ENCODE measurements at places on chromosomes 7 and 10.

- DNase-seq = no peak
These were observed 203.9 kb upstream of the PCLO start for GRCh38 chr7:83366629-83367028.

GRCh38 chr10:70066190-70066589, 13.5 kb downstream of the MACROH2A2 start:
- no peak for DNase-seq

DNA sequence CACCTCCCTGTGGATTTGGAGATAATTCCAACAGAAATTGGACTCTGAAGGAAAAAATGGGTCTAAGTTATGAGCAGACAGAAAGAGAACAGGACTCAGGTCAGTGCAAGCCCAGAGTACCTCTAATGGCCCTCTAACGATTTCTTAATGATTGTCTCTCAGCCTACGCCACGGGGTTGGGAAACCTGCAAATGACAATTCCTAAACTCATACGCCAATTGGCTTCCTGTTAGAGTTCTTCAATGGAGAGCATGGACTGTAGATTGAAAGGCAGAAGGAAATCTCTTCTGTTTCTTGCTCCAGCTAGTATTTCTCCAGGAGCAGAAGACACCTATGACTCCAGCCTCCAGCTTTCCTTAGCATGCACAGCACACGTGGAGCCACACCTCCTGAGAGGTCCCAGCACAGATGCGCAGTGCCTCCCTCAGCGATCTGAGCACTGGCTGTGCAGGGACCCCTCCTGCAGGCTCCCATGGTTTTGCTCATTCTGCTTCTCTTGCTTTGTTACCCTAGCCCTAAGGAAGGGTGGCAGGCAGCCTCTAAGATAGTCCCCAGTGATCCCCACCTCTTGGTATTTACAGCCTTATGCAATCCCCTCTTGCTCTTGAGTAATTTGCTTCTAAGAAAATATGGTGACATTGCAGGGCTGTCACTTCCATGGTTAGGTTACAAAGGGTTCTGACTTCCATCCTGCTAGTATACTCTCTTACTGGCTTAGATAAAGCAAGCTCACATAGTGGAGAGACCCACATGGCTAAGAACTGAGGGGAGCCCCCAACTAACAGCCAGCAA, 30.1 kb downstream of the DENND11 start:
- DNase-seq = no peak

- DNase-seq = no peak
These were observed 3.8 kb upstream of the PALD1 start for GRCh38 chr10:70474780-70475179.

DNA sequence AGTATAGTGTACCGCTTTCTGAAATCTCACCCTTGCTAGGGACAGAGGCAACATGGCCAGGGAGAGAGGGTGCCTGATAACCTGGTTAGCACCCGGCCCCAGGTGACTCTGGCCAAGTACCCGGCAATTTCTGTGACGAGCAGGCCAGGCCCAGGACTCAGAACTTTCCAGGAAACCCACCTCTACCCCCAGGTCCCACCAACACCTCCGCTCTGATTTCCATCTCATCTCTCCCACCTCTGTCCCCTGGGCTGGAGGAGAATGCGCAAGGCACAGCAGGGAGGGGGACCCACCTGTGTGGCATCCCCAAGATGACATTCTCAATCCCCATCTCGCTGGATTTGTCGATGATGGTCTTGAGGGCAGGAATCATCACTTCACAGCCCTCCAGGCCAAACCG, 11.6 kb downstream of the OGDHL start:
- no peak for DNase-seq

- no peak for DNase-seq
These were observed 12.2 kb downstream of the ADAM8 start for GRCh38 chr10:133264461-133264860.

- no peak for DNase-seq
These were observed 37.2 kb downstream of the LRMDA start for GRCh38 chr10:75468612-75469005.

DNA sequence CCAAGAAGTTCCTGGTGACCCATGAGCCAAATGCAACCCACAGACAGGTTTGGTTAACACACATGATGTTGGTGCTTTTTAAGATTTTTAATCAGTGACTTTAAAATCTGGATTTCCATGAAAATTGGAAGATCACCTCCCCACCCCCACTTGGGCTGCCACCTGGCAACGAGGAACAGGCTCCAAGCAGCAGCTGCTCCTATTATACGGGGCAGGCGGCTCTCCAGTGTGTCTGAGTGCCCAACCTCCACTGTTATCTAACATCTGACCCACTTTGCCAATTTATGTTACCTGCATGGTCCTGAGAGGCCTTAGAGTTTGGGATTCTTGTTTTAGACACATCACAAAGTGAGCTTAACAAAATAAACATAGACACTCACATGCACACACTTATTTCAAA, 56.4 kb downstream of the SGMS1 start:
- DNase-seq = no peak

DNA sequence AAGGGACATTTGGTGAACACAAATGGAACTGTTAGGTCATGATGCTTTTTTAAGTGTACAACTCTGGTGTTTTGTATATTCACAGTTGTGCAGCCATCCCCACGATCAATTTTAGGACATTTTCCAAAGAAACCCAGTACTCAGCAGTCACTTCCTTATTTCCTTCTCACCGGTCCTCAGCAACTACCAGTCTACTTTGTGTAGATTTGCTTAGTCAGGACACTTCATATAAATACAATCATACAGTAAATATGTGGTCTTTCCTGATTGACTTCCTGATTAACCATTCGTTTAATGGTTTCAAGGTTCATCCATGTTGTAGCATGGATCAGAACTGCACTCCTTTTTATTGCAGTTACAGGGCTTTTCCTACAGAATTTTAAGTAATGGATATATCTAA, 14.4 kb downstream of the SGPL1 start:
- DNase-seq = peak; percentile 52

DNA sequence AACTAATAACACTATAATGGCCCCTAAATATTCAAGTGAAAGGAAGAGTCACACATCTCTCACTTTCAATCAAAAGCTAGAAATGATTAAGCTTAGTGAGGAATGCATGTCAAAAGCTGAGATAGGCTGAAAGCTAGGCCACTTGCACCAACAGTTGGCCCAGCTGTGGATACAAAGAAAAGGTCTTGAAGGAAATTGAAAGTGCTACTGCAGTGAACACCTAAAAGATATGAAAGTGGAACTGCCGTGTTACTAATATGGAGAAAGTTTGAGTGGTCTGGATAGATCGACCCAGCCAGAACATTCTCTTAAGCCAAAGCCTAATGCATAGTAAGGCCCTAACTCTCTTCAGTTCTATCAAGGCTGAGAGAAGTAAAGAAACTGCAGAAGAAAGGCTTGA, 12.1 kb upstream of the SNX13 start:
- DNase-seq = no peak

- DNase-seq = no peak
These were observed 472.6 kb upstream of the CNTNAP2 start for GRCh38 chr7:145643981-145644380.

DNA sequence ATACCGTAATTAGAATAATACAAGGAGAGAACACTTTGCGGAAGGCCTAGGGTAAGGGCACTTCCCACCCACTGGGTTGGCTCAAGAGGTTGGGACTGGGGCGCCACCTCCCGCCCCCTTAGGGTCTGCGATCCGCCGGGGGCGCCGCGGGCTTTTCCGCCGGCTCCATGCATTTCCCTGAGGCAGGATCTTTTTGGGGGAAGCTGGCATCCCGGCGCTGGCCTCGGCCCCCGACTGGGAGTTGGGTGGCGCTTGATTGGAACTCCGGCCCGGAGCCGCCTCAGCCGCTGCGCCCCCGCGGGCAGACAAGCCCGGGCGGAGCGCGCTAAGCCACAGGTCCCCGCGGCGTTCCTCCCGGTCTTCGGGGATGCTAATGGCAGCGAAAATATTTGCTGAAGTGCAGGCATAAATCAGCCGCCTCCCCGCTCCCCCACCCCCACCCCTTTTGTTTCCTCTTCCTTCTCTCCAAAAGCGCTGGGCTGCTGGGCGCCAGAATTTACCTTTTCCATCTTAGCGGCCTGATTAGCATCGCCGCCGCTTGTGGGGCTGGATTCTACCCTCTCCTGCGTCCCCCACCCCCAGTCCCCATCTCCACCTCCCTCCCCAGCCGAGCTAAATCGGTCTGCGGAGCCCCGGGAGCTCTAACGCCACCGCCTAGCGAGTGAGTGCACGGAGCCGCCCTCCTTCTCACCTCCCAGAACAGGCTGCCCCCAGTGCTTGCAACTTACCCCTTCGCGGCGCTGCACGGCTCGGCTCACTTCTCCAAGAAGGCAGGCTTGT, 5.1 kb downstream of the UNC5B start:
- DNase-seq = no peak

DNA sequence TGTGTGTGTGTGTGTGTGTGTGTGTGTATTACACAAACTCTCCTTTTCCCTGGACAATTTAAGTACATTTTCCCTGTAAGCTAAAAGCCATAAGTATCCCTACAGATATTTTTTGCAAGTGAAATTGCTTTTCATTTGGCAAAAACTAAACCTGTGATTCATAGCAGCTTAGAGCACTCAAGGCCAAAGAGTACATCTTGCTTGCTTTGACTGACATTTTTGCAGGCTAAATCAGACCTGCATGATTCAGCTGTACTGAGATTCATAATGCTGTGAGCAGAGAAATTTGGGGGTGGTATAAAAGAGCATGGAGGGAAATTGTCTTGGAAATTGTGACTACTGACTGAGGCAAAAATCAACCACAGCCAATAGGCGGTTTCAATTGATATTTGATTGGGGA, 500.4 kb downstream of the GFRA1 start:
- DNase-seq = no peak

DNA sequence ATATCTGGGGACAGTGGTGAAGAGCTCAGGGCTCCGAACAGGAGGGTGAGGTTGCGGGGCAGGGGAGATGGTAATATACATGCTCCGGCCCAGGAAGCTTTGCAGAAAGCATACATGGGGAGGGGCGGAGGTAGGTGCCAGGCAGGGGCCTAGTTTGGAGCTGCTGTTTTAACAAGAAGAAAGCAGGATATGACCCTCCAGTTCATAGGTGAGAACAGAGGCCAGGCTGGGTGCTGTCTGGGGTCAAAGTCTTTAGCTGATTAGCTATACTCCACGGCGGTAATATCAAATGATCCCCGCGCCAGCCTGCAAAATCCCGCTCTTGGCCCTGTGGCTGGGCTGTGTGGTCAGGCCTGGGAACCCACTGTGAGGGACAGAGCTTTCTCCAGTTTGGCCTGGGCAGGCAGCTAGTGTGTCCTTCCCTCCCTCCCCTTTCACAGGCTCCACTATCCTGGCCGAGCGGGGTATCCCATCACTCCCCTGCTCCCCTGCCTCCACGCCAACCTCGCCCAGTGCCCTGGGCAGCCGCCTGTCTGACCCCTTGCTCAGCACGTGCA, 95.6 kb downstream of the NEURL1 start:
- no peak for DNase-seq

DNA sequence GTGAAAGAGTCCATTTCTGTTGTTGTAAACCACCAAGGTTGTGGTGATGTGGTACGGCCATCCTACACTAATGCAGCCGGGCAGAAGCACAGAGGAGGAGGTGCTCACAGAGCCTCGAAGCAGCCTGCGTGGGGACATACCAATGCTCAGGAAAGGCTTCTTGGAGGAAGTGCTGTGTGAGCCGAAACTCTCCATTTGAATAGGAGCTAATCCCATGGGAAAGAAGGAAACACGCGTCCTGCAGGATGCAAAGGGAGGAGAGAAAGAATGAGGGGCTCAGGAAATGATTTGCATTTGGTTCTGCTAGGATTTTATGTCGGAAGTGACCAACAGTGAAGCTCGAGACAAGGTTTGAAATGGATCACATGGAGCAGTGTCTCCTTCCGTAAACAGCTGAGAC, 477.9 kb upstream of the ANKRD30A start:
- DNase-seq = no peak

- no peak for DNase-seq
These were observed 118.1 kb upstream of the RHEB start for GRCh38 chr7:151637781-151638261.

DNA sequence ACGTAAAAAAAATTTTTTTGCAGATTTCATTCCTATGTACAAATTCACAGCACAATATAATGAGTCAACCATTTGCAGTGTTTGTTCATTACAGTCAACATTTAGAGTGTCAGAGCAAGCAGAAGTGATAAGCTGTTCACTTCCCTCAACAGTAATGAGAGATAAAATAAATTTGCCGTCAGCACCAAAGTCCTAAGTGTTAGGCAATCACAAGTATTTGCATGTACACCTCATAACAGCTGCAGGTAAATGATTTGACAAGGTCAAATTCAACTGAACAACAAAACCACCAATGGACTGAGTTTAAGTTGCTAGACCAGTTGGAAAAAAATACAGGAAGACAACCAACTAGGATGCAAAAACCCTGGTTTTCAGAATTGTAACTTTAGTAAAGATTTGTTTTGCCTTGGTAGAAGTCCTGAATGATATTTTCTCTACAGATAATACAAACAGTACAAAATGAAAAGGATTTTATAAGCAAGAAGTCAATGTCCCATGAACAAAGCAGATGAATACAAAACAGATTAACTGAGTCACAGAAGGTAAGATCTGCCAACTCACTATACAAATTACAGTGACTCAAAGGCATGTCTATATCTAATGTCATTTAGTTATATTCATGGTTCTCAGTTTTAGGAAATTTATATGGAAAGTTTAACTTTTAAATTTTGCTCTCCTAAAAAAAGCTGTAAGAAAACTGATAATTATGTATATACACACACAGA, 10.4 kb downstream of the RAPGEF5 start:
- no peak for DNase-seq

GRCh38 chr10:91088300-91089140, 131.9 kb upstream of the PCGF5 start:
- peak; percentile 8 for DNase-seq

- no peak for DNase-seq
These were observed 103.8 kb downstream of the CPEB3 start for GRCh38 chr10:92187101-92187500.

DNA sequence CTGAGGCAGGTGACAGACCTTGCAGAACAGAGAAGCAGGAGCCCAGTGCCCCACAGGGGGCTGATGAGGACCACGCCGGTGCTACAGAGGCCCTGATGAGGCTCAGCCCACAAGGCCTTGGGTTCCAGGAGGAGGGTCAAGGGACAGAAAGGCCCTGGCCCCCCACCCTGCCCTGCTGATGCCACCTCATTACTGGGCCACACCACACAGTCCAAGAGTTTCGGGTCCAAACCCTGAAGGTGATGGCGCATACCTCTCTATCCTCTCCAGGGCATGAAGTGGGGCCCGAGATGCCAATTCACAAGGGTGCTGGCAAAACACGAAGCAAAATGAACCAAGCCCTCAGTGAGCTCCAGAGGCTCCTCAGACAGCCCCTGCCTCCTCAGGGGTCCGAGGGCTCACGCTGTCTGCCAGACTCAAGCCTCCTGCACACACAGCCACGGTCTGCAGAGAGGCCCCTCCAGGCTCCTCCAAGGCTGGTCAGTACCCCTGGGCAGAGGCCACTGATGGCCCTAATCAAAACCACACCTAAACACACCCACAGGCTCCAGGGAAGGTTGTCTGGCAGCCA, 32.3 kb downstream of the RASGEF1A start:
- no peak for DNase-seq

- no peak for DNase-seq
These were observed 22.2 kb downstream of the MKX start for GRCh38 chr10:27723436-27723835.
